ENCODE measurements at places on chromosomes 1 and 21.

- no peak for DNase-seq
These were observed 426.6 kb upstream of the ESRRG start for GRCh38 chr1:217149791-217150190.

DNA sequence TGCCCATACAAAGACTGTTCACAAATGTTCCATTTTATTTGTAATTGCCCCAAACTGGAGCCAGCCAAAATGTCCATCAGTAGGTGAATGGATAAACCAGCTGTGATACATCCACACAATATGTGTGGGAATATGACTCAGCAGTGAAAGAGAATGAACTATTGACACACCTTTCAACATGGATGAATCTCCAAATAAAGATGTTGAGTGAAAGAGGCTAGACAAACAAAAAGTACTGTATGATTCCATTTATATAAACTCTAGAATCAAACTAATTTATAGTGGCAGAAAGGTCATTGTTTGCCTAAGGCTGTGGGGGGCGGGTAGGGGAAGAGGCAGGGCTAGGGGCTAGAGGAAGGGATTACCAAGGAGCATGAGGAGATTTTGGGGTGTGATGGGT lies 4.5 kb downstream of the DHCR24 start:
- no peak for DNase-seq

- DNase-seq = no peak
These were observed 70.8 kb downstream of the SMYD2 start for GRCh38 chr1:214351551-214352277.

DNA sequence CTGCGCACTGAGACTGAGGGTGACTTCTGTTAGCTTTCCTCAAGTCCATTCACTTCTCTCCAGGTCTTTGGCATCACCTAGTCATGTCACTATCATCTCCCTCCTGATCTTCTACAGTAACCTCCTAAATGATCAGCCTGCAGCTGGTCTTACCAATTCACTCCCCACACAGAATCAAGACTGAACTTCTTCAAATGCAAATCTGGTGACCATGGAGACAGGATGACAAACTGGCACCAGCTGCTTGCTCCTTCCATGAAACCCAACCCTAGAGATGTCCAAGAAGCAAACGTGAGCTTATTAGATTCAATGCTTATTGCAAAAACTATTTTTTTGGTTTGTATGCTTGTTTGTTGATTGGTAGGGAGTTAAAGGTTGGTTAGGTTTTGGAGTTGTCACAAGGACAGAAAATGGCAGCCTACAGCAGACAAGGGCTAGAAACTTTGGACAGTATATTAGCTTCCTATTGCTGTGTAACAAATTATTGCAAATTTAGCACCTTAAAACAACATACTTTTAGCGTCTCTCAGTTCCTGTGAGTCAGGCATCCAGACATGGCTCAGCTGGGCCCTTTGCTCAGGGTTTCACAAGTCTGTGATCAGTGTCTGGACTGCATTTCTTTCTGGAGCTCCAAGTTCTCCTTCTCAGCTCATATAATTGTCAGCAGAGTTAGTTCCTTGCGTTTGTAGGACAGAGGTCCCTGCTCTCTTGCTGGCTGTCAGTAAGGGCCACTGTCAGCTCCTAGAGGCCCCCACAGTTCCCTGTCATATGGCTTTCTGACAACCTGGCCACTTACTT lies 53.3 kb upstream of the GJA8 start:
- DNase-seq = no peak

GRCh38 chr1:29457496-29458368 lies 221.4 kb downstream of the PTPRU start:
- DNase-seq = no peak

GRCh38 chr1:233393084-233393840 lies 65.7 kb downstream of the MAP3K21 start:
- no peak for DNase-seq

DNA sequence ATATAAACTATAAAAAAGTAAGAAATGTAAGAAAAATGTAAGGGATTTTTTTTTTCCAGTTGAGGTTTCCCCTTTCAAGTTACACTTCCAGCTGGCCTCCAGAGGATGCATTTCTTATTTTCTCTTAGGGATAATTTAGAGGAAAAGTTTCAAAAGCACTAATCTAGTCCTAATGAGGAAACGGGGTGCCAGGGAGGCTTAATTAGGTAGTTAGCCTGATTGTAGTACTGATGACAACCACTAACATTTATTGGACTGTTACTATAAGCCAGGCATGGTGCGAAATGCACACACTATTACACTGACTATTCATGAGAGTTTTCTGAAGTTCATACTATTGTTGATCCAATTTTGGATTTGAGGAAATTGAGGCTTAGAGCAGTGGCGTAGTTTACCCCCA lies 290.8 kb upstream of the FMN2 start:
- DNase-seq = no peak

All from cortex of kidney (tissue), 1 donor.